ENCODE measurements at places on chromosomes 3 and 15.

DNA sequence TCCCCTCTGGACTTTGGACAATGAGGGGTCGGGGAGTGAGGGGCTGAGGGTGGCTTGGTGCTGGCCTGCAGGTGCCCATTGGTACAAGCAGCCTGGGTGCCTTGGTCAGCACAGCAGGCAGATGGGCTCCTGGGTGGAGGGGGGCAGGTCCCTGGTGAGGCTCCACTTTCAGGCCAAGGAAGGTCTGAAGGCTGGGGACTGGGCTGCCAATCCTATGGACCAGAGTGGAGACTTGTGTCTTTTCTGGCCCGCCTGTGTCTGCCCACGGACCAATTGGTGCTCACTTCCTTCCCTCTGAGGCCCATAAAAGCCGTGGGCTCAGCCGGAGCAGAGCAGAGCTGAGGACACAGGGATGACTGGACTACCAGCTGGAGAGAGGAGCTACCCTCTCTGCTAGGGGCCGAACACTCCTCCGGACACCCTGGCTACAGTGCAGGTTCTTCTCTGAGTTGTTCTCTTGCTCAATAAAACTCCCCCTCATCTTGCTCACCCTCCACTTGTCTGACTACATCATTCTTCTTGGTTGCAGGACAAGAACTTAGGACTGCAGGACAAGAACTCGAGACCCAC is 31.9 kb upstream of the IREB2 start:
- no peak for DNase-seq

DNA sequence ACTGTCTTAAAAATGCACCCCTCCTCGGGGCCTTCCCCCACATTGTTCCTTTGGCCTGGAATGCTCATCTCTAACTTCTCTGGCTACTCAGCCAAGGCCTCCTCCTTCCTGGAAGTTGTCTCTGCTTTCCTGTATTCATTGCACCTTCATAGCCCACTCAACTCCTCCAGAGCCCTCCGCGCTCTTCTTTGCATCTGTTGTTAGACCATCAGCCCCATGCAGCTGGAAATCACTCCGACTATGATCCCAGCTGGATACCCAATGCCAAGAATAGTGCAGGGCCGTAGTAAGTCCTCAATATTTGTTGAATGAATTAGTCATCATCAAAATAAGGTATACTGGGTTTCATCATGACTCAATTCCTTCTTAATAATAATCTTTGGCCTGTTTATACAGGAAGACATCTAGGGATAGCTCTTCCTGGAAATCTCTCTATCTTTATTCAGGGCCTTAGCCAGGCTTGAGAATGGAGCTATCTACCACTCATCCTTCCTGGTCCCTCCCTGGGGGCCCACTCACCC is 112.7 kb downstream of the SYNPR start:
- DNase-seq: no peak

DNA sequence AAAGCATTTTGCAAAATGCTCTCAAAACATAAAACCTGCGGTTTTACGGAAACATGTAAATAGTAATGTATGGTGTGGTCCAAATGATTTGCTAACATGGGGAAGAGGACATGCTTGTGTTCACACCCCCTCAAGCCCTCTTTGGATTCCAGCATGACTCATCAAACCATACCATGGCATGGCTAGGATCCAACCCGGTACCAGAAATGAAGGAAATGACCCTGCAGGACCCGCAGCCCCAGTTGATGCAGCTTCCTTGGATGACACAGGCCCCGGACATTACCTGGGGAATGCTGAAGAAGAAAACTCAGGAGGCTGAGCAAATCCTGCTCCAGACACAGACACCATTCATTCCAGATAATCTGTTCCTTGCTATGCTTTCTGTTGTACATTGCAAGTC is 222.9 kb downstream of the DTWD1 start:
- DNase-seq: no peak

DNA sequence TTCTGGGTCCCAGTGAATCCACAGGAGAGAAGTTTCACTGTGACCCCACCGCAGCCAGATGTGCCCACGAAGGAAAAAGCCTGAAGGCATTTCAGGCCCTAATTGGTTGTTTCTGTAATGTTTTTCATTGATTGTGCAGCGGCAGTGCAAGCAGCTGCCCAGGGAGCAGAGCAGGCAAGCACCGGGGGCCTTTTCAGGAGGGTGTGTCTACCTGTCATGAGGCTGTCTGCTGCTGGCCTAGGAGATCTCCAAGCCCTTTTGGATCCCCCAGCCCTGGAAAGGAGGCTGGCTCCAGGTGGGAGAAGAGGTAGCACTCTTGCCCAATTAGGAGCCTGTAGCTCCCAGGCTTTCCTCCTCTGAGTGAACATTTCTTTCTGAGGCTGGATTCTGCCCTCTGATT is 108.8 kb downstream of the EPHB1 start:
- no peak for DNase-seq

- DNase-seq: no peak
These were observed 28.8 kb upstream of the RFX7 start for GRCh38 chr15:56272454-56272853.

DNA sequence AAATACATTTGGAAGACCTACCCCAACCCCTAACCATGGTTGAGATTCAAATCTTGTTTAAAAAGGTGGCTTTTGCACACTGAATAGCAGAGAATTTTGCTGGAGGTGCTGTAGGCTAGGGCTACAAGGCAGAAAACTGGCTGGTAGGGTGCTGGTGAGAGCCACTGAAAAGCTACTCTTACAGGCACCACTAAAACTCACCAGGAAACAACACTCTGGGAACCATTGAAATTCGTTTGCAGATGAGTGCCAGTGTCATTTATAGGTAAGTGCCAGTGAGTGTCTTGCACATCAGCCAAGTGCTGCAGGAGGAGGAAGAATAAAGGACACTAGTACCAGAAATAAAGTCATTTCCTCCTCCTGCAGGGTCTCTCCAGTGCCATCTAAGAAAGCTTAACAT is 610.2 kb downstream of the ZNF385D start:
- DNase-seq: no peak

DNA sequence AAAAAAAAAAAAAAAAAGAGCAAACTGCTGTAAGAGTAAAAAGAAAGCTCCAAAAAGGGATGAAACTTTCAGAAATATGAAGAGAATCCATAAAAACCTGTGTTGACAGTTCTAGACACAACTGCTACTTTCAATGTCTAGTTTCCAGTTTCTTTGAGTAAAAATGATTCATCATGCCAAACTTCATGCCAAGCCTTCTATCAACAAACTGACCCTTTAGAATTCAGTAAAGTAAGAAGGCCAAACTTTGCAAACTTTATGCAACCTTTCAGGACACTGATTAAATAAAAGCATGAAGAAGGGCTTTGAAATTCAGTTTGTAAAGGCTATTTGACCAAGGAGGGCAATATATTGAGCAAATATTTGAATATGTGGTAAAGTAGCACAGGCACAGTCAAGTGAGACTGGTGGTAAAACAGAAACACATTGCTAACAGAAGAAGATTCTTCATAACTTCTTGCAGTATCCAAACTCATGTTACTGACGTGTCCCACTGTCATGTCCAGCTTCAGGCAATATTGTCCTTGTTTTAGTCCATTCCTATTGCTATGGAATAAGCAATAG is 56.3 kb upstream of the CFAP20DC start:
- DNase-seq: no peak
